8988T (cell line): ENCODE measurements at places on chromosomes 16 and 17.

DNA sequence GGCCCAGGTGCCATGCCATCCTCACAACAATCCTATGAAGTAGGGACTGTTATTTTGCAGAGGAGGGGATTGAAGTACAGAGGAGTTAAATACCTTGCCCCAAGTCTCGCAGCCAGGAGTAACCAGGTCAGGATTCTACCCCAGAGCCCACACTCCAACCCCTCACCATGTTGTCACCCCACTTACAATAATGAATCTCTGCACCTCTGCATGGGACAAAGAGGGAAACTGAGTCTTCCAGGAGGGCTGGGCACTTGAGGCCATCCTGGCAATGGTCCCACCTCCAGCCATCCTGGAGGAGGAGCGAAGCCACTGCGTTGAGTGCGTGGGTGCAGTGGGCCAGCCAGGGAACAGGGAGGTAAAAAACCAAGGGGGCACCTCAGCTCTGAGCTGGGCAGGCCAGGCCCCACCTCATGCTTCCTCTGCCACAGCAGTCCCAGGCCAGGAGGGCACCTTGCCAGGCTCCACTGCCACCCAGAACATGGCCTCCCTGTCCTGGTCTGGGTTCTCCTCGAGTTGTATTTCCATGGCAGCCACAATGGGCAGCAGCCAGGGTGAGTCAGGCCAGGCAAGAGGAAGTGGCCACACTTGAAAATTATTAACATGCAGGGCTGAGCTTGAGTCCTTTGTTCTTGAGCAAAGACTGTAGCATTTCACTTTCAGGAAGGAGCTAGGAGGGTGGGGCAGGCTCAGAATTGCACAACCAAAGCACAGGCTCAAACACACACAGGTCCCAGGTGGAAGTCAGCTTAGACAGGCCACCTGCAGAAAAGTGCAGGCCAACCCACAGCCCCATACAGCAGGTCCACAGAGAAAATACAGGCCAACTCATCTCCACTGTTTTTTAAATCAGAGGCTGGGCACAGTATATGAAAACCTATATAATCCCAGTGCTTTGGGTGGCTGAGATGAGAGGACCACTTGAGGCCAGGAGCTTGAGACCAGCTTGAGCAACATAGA is 52.1 kb downstream of the CUEDC1 start:
- DNase-seq = no peak

DNA sequence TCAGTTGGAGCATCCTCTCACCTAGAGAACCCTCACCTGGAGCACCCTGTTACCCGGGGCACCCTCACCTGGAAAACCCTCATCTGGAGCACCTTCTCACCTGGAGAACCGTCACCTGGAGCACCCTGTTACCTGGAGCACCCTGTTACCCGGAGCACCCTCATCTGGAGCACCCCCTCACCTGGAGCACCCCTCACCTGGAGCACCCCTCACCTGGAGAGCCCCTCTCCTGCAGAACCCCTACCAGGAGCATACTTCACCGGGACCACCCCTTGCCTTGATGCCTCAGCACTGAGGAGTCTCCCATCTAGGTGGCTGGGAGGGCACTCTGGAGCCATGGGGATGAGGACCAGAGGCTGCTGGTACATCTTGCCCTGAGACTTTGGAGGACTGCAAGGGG is 3.4 kb upstream of the FBXL16 start:
- DNase-seq = no peak

GRCh38 chr17:6099492-6099891 is 29.3 kb downstream of the WSCD1 start:
- DNase-seq = no peak

DNA sequence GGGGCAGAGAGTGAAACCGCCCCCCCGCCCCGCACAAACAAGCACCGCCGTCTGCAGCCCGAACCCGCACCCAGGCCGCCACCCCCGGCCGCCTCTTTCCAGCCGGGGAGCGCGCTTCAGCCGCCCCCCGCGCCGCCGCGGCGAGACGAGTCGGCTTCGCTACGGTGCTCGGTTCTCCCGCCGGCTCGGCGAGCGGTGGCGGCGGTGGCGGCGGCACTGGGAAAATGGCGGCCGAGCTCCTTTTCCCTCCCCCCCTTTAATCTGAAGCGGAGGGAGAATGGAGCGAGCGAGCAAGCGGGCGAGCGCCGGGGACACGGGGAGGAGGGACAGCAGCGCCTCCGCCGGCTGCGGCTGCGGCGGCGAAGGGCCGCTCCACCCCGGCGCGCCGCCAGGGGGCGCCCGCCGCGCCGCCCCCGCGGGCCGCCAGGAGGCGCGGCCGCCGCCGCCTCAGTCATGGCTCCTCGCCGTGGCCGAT is at the start of gene KANSL1:
TSS of gene KANSL1 (minus strand) at position 279 of the 475 bp plus-strand sequence. CDS start 21,286 bp downstream, outside the sequence.
- peak; percentile 84 for DNase-seq

DNA sequence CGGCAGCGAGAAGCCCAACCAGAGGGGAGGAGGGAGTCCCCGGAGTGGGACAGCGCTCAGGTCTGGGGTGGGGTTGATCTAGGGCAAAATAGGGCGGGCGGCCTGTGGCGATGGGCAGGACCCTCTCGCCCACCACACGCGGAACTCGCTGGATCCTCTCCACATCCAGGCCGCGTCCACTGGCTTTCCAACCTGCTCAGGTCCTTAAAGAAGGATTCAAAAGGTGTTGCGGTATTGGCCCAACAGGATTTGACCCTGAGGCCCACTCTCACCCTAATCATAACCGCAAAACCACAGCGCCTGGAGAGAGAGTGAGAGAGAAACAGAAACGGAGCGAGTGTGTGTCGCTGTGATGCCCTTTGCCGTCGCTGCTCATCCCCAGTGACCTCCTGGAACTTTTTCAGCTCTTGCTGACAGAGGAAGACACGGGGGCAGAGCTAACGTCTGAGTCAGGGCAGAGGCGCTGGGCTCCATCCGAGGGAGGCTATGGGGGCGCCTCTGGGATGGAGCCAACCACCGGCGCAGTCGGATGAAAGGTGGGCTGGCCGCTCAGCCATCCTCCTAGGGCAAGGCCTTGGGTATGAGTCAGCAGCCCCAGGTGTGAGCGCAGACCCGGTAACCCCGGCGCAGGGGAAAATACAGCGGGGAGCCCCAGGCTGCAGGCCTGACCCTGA is 16.7 kb upstream of the OR1F1 start:
- no peak for DNase-seq

- no peak for DNase-seq
Measured at GRCh38 chr16:79171931-79172705, 428.4 kb downstream of the MAF start.

GRCh38 chr16:58399718-58400633 is 7.7 kb downstream of the GINS3 start:
- no peak for DNase-seq

- no peak for DNase-seq
Measured at GRCh38 chr16:69906838-69907401, 44.2 kb upstream of the CLEC18A start.

GRCh38 chr16:24729951-24730815 is 732 bp downstream of the TNRC6A start:
- DNase-seq = peak; percentile 29

- DNase-seq = peak; percentile 6
Measured at GRCh38 chr17:83185023-83186002, 105.9 kb downstream of the METRNL start.

- no peak for DNase-seq
Measured at GRCh38 chr16:13176711-13177110, 275.3 kb downstream of the SHISA9 start.

- no peak for DNase-seq
Measured at GRCh38 chr16:3087243-3088235, 11.6 kb downstream of the ZSCAN10 start.

- DNase-seq = no peak
Measured at GRCh38 chr17:1047879-1048470, 51.0 kb downstream of the TIMM22 start.

DNA sequence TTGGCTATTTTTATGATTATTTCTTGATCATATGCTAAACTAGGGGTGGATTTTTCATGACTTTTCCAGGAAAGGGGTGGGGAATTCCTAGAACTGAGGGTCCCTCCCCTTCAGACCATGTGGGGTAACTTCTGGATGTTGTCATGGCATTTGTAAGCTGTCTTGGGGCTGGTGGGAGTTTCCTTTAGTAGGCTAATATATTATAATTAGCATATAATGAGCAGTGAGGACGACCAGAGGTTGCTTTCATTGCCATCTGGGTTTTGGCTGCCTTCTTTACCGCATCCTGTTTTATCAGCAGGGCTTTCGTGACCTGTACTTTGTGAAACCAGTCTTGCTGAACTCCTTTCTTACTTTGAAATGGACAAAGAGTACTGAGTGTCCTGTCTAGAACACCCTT is 40.4 kb upstream of the ABCA5 start:
- no peak for DNase-seq

GRCh38 chr16:11315510-11315909 is 29.7 kb upstream of the RMI2 start:
- peak; percentile 38 for DNase-seq

- DNase-seq = no peak
Measured at GRCh38 chr17:27566671-27567562, 64.1 kb upstream of the LGALS9 start.

GRCh38 chr17:65850486-65850885 is 289.0 kb upstream of the AXIN2 start:
- no peak for DNase-seq

- no peak for DNase-seq
Measured at GRCh38 chr17:74217037-74217730, 3.8 kb downstream of the TTYH2 start.

- DNase-seq = no peak
Measured at GRCh38 chr17:64736804-64737492, 74.8 kb upstream of the SMURF2 start.

- no peak for DNase-seq
Measured at GRCh38 chr16:57635266-57636097, 7.1 kb downstream of the ADGRG1 start.

GRCh38 chr17:80815151-80815681 is 176.4 kb upstream of the CHMP6 start:
- no peak for DNase-seq

DNA sequence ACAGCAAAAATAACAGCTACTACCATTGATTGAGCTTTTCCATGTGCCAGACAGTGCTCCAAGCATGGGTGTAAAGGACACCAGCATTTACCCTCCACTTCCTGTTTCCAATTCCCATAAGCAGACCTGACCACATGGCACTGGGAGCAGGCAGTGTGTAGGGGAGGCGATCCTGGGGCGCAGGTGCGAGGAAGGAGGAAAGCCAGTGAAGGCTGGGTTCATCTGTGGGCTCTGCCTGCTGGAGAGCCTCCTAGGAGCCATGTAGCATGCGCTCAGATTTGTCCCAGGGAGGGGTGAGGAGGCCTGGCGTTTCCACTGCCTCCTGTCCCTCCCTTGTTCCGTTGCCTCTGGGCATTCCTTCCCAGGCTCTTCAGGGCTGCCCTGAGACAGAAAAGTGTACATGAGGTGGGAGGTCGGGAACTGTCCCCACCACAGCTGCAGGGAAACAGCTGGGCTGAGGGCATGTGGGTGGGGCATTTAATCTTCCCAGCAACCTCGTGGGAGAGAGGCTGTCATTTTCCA is 56.6 kb downstream of the SNX20 start:
- no peak for DNase-seq

GRCh38 chr16:3727806-3728381 is 10.6 kb upstream of the TRAP1 start:
- no peak for DNase-seq

- peak; percentile 14 for DNase-seq
Measured at GRCh38 chr17:61837175-61838051, 25.9 kb downstream of the BRIP1 start.

DNA sequence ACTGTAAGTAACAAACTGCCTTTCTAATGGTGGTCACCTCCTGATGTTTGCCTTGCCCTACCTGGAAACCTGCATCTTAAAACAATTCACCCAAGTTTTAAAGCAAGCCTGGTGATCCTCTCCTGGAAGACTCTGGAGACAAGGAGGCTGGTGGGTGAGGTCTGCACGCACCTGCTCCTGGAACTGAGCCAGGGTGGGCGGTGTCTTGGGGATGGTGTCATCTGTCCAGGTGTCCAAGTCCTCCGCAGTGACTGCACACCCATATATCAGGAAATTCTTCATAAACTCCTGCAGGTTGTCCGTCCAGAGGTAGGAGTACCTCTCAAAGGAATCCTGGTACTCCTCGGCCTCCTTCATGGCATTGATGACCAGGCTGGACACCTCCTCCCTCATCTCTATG is 44.9 kb downstream of the DNAH17 start:
- no peak for DNase-seq

- DNase-seq = no peak
Measured at GRCh38 chr16:15948532-15949209, 745 bp upstream of the ABCC1 start.

DNA sequence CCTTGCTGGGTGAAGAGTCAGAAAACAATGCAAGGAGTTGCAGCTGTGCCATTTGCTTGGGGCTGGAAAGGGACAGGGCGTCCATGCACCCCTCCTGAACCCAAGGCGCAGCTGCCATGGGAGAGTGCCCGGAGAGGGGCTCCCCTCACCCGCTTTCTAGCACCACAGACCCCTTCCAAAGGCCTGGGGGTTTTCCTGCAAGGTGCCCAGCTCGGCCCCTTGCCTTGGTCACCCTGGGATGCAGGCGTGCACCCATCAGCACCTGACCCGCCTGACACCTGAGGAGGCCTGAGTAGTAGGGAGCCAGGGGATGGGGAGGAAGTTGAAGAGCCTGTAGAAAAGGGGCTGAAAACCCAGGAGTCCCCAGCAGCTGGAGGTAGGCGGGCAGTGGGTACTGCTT is 30.3 kb downstream of the TMEM186 start:
- DNase-seq = no peak

- DNase-seq = no peak
Measured at GRCh38 chr17:74190807-74191406, 12.6 kb upstream of the RPL38 start.

DNA sequence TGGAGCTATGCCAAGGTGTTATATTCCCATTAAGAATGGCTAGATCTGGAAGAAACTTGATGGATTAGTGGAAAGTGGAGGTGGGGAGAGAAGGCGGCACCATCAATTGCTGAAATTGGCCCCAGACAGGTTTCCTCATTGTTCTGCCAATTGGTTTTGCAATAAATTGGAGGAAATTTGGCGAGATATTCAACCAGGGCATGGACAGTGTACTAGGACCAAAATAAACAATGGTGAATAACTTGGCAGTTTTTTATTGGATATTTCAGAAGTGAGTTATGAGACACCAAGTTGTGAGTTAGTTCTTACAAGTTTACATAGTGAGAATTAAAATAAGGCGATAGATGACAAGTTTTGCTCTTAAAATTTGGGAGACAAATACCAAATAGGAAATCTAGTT is 41.1 kb upstream of the SOX9 start:
- no peak for DNase-seq

GRCh38 chr16:85078952-85079351 is 33.3 kb downstream of the CIBAR2 start:
- no peak for DNase-seq

DNA sequence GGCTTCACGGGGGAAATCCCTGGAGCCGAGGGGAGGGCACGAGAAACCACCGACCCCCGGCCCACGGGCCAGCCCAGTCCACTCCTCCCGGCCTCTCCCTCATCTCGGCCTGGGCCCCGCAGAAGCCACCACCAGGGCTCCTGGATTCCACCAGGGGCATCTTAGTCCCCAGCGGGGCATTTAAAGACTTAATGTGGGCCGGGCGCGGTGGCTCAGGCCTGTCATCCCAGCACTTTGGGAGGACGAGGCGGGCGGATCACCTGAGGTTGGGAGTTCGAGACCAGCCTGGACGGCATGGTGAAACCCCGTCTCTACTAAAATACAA is 24.1 kb upstream of the ABR start:
- no peak for DNase-seq

- no peak for DNase-seq
Measured at GRCh38 chr16:87487361-87487924, 5.4 kb downstream of the ZCCHC14 start.
